Cardiac muscle cell (in vitro differentiated cells and primary cell): ENCODE measurements at places on chromosomes 5 and 9. TPM values are rescaled to one million over a fixed set of nuclear protein-coding genes. Genes with fewer than 3 reads are reported as not detected.

The EIF4E1B gene
- total RNA-seq = not detected in 2 replicates

DNA sequence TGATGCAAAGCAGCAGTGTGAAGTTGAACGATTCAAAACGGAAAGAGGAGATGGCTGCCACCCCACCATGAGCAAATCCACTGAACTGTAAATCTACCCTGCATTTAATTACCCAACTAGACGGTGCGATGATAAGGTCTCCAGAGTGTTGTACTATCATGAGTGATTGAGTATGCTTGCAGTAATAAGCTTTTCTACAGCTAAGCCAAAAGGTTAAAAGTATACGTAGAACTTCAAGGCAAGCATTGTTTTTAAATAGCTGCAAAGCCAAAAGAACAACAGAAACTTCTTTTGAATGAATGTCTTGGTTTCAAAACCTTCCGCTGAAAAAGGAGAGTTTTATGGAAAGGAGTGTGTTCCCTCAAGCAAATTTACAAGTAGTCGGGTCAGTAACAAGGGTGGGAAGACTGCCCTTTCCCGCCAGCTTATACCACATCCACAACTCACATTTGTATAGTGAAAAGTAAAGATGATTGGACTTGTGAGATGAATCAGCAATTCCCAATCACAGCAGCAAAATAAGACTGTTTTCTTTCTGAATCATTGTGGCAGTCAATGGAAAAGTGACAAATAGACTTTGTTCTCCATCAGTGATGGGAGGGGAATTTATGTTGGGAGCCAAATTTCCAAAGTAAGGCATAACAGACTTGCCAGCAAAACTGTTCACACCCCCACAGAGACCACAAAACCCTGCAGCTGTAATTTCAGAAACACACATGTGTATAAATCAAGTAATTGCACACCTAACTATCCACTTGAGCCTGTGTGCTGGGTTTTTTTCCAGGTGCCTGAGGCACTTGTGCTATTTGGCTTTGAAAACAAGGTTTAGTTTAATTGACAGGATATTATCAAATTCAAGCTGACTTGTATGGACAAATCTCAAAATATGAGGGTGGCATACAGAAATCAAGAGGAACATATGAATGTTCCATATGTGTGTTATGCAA lies 407.7 kb upstream of the GRAMD2B start:
- H3K4me3 ChIP-seq = no peak overlapping the region
- H3K4me1 ChIP-seq = peaks cover 9% of the 10 kb centered on the region
- DNase-seq = peak; percentile 54
- no peaks in the 10 kb centered on the region for H3K27me3 ChIP-seq
- peak overlapping the region; percentile 38 for H3K27ac ChIP-seq
- H3K36me3 ChIP-seq = no peaks in the 10 kb centered on the region

DNA sequence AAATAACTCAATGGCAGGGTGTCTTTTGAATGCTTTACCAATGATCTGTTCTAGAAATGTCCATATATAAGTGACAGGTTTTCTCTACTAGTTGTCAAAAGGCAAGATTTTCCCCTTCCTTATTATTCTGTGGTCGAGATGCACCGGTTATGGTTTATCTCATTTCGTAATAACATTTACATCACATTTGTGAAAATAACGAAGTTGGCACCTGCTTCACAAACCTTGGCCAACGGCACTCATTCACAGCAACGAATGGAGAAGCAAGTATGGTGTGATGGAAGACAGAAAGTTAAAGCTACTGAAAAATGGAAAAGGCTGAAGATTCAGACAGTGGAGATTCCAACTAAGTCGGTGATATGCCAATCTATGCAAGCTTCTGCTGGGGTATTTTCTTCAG lies 235.8 kb downstream of the KCTD16 start:
- no peaks in the 10 kb centered on the region for H3K36me3 ChIP-seq
- H3K27ac ChIP-seq = no peak overlapping the region
- no peak overlapping the region for H3K4me3 ChIP-seq
- DNase-seq = no peak
- peaks cover 10% of the 10 kb centered on the region for H3K4me1 ChIP-seq

- no peaks in the 10 kb centered on the region for H3K27me3 ChIP-seq
- DNase-seq = no peak
- no peaks in the 10 kb centered on the region for H3K36me3 ChIP-seq
Measured at GRCh38 chr5:81361600-81361999, 32.3 kb downstream of the ACOT12 start.

- DNase-seq = no peak
- no peak overlapping the region for H3K4me3 ChIP-seq
- H3K4me1 ChIP-seq = peaks cover 15% of the 10 kb centered on the region
Measured at GRCh38 chr9:136352682-136353081, 10.9 kb downstream of the DNLZ start.

The SPINK7 gene
- total RNA-seq = not detected in 2 replicates

GRCh38 chr9:114343471-114344187 lies 14.0 kb downstream of the ORM2 start:
- H3K4me3 ChIP-seq = no peak overlapping the region
- no peak overlapping the region for H3K27ac ChIP-seq
- no peaks in the 10 kb centered on the region for H3K27me3 ChIP-seq
- peaks cover 43% of the 10 kb centered on the region for H3K36me3 ChIP-seq

GRCh38 chr5:115475788-115476187 lies 68.8 kb downstream of the FEM1C start:
- no peaks in the 10 kb centered on the region for H3K27me3 ChIP-seq
- peaks cover 5% of the 10 kb centered on the region for H3K4me1 ChIP-seq
- no peaks in the 10 kb centered on the region for H3K36me3 ChIP-seq
- no peak overlapping the region for H3K4me3 ChIP-seq
